ENCODE measurements at places on chromosomes 6 and 20.

DNA sequence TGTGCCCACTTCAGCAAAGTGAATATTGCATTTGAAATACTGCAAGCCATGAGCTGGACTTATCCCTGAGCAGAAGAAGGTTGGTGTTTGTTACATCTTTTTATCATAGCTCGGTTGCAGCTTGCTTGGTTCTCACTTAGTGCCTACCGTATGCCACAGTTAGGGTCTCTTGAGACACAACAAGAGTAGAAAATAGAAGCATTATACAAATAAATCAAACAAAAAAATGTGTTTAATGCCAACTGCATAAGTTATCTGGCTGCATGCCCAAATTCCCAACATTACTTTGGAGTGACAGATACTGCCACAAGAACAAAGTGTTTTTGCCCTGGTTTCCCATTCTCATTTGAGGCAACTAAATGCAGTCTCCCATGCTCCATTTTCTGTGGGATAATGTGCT is 53.9 kb upstream of the LAMP5 start:
- no peak for DNase-seq

DNA sequence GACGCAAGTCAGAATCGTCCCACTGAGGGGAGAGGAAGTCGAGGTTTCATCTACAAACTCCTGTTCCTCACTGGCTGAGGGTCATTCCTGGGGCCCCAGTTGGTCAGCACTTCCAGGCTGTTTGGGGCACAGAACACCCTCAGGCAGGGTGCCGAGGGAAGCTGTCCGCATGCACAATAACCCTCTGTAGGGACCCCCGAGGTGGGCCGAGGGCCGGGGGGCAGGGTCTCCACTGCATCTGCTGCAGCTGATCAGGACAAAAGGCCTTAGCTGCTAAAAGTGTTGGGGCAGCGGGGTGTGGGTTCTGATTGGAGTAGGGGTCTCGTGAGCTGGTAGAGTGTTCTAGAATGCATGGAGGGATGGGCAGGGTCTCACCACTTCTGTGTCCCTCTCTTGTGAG is 125.1 kb downstream of the TOX2 start:
- DNase-seq, result no peak

- DNase-seq, result no peak
These were observed 30.9 kb upstream of the AVP start for GRCh38 chr20:3115190-3116107.

GRCh38 chr6:89596056-89596455 is 42.5 kb downstream of the LYRM2 start:
- DNase-seq, result no peak

DNA sequence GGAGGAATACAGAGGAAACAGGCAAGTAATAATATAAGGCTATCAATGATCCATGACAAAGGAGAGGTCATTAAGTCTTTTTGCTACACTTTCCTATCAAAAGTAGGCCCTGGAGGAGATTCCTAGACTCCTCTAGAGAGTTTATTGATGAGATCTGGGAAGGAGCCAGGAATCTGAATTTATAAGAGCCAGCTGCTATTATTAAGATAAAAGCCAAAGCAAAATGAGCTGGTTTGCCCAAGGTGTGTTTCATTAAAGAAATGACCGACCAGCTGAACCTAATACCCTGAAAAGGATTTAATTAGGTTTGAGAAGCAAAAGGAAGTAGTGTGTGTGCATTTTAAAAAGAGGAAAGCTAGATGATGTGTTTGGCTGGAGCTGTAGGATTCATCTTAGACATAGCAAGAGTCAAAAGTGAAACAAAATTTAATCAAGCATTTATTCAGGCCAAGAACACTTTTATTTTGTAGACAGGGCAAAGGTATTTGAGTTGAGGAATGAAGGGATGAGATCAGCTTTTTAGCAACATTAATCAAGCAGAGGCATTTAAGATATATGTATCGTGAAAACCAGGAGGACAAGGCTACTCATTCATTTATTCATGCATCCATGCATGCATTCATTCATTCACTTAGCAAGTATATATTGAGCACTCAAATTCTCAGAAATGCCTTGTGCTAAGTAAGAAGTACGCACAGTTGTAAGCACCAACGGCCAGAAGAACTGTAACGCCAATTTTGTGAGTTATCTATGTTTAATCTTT is 43.5 kb upstream of the SCAF8 start:
- DNase-seq, result no peak

DNA sequence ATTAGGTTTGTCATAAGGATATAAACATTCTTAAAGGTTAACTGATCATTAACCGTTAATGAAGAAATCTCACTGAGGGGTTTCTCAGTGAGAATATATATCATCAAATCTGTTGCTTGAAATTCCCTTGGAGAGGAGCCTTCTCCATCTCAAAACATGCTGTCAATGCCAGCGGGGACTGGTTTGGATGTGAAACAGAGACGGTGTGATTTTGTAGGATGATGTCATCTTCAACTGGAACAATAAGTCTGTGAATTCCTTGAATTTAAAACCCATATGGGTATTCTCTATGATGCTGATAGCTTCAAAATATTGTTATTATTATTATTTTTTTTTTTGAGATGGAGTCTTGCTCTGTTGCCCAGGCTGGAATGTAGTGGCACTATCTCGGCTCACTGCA is 75.9 kb downstream of the GMPR start:
- DNase-seq, result no peak

GRCh38 chr20:49989234-49990065 is 6.7 kb downstream of the SNAI1 start:
- DNase-seq, result no peak

DNA sequence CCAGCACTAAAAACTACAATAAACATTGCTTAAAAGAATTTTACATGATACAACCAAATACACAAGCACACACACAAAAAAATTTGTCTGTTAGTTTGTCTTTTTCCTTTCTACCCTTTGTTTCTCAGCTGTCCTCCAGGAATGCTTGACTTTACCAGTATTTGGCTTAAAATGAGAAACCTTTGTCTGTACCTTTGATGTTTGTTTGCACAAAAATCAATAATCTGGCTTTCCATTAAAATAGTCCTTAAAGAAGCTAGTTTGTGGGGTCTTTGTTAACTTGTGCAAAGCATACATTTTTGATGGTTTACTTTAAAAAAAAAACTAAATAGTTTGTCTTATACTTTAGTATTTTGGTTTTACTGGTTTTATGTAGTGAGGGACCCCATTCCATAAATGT is 49.3 kb downstream of the RPRD1B start:
- no peak for DNase-seq

- no peak for DNase-seq
These were observed 133.1 kb upstream of the MLN start for GRCh38 chr6:33936886-33937285.

- no peak for DNase-seq
These were observed 339.8 kb downstream of the FRK start for GRCh38 chr6:115720900-115721299.

GRCh38 chr20:3163099-3164042 is 3.7 kb upstream of the FASTKD5 start:
- no peak for DNase-seq

All from NCI-H1417 treated with DMSO at 0.1 percent for 48 hours (cell line).